ENCODE measurements at places on chromosomes 5 and 9.

GRCh38 chr9:127809002-127809539 is 6.4 kb downstream of the FPGS start:
- no peak for DNase-seq

GRCh38 chr9:115146581-115147021 is 28.6 kb upstream of the TNC start:
- no peak for DNase-seq

- DNase-seq = no peak
These were observed 31.0 kb downstream of the MTREX start for GRCh38 chr5:55338810-55339243.

DNA sequence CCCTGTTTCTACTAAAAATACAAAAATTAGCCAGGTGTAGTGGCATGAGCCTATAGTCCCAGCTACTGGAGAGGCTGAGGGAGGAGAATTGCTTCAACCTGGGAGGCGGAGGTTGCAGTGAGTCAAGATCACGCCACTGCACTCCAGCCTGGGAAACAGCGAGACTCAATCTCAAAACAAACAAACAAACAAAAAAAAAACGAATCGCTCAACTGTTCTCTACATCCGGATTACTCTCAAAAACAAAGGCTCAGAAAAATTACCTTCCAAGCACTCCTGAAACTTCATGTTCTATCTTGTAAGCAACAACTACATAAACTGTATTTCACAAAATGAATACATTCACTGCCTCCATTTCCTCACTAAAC is 14.0 kb downstream of the UBAP2 start:
- no peak for DNase-seq

DNA sequence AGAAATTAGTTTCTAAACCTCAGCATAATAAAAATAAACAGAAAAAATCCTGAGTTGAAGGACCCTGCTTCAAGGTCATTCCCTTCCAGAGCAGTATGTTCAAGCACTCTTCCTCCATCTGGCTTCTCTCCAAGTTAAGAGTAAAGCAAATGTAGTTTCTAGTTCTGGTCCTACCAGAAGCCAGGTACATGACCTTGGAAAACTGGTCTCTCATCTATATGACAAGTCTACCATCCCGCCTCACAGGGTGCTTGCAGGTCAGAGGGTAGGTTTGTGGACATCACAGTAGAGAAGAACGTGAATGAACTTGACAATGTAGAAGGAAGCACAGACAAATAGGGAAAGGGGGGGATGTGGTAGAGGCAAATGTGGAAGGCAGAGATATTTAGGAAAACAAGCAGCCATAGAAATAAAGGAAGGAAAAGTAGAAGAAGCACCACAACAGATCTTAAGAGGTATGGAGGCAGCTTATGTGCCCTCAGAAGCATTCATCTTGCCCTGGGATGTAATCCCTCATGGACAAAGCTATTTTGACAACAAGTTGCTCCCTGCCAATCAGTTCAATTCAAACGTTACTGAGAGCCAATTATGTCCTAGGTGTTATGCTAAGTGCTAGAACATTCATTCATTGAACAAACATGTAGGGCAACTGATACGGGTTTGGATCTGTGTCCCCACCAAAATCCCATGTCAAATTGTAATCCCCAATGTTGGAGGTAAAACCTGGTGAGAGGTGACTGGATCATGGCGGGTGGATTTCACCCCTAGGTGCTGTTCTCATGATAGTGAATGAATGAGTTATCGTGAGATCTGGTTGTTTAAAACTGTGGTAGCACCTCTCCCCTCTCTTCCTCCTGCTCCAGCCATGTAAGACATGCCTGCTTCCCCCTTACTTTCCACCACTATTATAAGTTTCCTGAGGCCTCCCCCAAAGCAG is 23.7 kb upstream of the CTNNAL1 start:
- no peak for DNase-seq

DNA sequence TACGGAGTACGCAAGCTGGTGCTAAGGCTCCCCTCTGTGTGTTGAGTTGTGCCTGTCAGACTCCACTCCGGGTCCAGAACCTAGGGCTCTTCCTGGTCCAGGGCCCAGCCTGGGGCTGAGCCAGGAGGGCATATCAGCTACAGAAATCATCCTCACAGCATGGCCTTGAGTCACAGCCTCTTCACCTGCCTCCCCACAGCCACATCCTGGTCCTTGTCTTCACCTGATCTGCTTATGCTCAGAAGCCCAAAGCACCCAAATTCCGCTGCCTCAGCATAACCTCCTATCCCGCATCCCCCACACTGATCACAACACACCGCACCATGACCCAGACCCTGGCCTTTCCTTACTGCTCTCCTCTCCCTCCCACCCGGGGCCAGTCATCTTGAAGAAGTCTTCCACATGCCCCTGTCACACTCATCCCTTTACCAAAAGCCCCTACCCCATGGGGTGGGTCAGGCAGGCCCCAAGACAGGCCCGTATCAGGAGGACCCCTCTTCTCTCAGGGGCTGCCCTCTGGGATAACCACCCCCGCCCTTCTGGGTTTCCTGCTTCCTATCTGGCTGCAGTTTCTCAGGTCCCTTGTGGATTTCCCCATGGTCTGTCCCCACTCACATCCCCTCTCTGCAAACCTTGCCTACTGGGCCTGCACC is 1.3 kb upstream of the IL3 start:
- no peak for DNase-seq

GRCh38 chr9:99726758-99727157 is 94.9 kb upstream of the NR4A3 start:
- no peak for DNase-seq

DNA sequence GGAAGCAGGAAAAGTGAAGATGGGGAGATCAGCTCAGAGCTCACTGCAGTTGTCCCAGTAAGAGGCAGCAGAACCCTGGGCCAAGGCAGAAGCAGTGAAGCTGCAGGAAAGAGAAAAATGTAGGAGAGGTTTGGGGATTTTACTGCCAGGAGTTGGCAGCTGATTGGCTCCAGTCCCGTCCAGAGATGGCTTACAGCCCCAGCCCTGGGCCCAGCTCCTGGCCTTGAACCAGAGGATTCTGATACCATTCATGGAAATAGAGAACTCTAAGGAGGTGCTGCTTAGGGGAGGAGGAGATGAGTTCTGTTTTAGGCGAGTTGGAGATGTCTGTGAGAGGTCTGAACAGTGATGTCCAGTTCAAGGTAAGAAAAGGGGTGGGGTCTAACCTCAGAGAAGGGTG is 4.6 kb downstream of the MORN5 start:
- DNase-seq = no peak

DNA sequence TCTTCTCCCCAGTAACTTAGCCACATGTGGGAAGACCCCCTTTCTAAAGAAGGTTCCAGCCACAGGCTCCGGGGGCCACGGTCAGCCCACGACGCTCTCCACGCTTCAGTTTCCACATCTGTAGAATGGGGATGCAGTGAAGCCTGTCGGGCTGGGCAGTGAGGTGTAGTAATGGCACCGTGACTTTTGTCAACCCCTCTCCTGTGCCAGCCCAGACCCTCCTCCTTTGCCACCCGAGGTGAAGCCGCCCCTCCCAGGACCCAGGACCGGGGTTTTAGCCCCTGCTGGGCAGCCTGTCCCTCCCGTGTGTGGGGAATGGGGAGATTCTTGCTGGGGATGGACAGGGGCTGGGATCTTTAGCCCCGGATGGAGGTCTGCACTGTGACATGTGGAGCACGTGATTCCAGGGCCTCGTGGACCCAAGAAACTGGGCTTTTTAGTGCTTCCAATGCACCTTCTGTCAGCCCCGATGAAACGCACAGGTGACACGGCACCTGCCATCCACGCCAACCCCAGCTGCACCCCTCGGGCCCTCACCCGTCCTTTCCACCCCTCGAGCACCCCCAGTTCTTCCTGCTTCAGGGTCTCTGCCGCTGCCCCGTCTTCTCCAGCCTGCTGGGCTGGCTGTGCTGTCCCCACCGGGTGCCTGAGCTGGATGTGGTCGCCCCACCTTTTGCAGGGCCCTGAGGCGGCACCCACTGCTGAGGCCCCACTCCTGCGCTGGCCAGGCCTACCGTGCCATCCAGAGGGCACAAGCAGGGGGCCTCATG is 13.4 kb upstream of the RNU6ATAC start:
- DNase-seq = no peak

GRCh38 chr9:106960258-106960657 is 97.3 kb downstream of the ZNF462 start:
- no peak for DNase-seq

DNA sequence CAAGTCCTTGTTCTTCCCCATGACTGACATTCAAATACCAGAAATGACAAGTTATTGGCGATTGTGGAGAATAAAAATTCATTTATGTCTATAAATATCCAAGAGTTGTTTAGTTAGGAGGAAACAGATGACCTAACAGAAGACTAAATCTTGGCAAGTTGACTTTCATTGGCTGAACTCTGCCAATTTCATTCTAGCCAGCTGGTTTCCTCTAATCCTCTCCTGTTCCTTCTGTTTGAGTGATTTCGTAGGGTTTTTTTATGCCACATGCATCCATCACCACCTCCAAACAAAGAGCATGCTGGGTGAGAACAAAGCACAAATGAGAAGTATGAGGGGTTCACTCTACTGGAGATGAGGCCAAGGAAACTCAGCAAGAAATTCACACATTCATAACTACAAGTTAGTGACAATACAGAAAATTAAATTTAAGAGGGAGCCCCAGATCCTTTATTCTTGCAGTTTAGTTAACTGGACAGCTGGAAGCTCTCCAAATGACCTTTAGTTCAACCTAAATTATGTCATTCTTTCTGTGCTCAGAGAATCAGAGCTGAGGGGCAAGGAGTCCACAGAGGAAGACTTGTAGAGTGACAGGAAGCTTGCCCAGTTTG is 932.0 kb downstream of the TLE4 start:
- no peak for DNase-seq

- no peak for DNase-seq
These were observed 39.1 kb downstream of the ANGPTL2 start for GRCh38 chr9:127083138-127083980.

DNA sequence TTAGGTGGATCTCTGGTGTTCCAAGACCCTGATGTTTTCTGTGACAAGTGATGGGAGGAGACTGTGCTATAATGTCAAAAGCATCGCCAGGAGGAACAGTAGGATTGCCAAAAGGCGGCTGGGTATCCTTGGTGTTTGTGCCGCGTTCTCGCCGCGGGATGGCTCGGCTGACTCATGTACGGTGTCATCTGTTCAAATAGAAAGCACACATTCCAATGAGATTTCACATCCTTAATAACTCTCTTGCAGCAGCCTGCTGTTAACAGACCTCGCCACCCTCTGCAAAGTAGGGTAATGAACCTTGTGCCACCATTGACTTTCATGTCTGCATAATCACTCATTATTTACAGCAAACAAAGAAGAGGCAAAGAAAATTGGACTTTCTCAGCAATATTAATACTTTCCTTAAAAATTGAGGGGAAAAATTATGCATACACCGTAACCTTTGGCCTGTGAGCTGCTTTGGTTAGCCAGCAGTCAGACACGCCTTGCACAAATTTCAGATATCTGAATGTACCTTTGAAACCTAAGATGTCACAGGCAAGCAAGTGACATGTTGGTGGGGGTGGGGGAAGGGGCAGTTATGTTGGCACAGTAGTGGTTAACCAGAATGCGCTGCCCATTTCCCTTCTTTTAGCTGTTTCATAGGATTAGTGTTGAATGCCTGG is 289.4 kb downstream of the EFNA5 start:
- no peak for DNase-seq

GRCh38 chr5:160105686-160106360 is 13.4 kb downstream of the PWWP2A start:
- no peak for DNase-seq

DNA sequence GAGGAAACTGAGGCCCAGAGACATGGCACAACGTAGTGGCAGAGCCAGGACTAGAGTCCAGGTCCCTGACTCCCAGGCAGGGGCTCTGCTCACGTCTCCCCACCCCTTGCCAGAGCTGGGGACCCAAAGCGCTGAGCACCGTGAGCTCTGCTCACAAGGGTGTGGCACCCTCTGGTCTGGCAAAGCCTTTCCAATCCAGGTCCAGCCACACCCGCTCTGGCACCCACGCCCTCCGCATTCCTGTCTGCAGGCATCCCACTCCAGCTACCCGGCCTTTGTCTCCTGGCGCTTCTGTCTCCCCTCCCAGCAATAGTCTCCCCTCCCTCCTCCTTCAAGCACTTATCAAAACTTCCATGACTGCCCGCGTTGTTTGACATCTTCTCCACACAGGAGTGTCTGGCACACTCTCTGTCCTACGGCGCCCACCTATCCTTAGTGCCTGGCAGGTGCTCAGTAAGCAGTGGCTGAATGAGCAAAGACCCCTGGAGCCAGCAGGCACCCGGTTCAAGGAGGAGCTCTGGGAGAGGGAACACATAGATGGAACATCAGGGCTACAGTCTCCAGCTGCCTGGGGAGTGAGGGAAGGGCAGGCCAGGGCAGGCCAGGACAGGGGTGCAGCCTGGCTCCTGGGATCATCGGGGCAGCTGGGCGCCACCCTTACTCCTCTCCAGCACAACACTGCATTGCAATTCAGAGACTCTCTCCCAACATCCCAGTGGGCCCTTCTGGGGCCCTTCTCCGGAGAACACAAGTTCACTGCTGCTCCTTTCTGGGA is 12.0 kb downstream of the HIGD2A start:
- DNase-seq = no peak

DNA sequence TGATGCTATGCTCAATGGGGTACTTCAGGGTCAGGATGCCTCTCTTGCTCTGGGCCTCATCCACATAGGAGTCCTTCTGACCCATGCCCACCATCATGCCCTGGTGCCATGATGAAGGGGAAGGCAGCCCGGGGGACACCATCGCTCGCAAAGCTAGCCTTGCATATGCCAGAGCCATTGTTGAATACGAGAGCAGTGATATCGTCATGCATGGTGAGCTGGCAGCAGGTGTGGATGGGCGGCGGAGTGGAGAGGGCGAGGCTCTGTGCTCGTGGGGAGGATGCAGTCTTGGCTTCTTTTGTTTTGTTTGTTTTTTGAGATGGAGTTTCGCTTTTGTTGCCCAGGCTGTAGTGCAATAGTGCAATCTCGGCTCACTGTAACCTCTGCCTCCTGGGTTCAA is 17.2 kb upstream of the SPZ1 start:
- no peak for DNase-seq
